ENCODE measurements at places on chromosomes 1 and 21. TPM values are rescaled to one million over a fixed set of nuclear protein-coding genes. Genes with fewer than 3 reads are reported as not detected.

GRCh38 chr1:59243550-59243949 lies 53.3 kb upstream of the FGGY start:
- no peak for DNase-seq
- no peak overlapping the region for H3K27ac ChIP-seq
- no peaks in the 10 kb centered on the region for H3K27me3 ChIP-seq

GRCh38 chr1:181812208-181812607 lies 249.3 kb downstream of the ZNF648 start:
- H3K4me3 ChIP-seq, result no peak overlapping the region
- no peaks in the 10 kb centered on the region for H3K27me3 ChIP-seq

DNA sequence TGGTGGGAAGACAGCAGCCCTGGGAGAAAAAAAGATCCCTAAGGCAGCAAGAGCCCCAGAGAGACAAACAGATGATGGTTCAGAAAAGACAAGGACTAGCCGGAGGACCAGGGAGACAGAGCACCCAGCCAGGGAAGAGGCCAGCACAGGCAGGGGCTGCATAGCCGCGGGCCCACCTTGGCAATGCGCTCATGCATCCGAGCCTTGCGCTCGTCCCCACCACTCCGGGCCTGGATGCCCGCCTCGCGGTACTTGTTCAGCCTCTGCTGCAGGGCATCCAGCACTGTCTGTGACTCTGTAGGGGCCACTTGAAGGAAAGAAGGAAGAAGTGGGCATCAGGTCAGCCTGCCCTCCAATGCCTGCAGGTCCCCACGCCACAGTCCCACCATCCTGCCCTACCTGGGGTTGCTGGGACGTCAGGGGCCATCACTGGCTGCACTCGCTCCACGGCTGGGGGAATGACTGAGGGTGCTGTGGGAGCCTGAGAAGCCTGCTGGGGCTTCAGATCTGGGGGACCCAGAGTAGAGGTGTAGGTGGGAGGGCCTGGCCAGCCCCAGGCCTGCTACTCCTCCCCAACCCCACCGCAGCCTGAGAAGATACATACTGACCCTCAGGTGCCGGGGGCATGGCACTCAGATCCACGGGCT lies 7.0 kb downstream of the CC2D1B start:
- no peak for DNase-seq
- no peak overlapping the region for H3K4me3 ChIP-seq
- H3K4me1 ChIP-seq, result peaks cover 2% of the 10 kb centered on the region
- H3K27ac ChIP-seq, result no peak overlapping the region
- H3K36me3 ChIP-seq, result peaks cover 49% of the 10 kb centered on the region
- no peaks in the 10 kb centered on the region for H3K27me3 ChIP-seq

DNA sequence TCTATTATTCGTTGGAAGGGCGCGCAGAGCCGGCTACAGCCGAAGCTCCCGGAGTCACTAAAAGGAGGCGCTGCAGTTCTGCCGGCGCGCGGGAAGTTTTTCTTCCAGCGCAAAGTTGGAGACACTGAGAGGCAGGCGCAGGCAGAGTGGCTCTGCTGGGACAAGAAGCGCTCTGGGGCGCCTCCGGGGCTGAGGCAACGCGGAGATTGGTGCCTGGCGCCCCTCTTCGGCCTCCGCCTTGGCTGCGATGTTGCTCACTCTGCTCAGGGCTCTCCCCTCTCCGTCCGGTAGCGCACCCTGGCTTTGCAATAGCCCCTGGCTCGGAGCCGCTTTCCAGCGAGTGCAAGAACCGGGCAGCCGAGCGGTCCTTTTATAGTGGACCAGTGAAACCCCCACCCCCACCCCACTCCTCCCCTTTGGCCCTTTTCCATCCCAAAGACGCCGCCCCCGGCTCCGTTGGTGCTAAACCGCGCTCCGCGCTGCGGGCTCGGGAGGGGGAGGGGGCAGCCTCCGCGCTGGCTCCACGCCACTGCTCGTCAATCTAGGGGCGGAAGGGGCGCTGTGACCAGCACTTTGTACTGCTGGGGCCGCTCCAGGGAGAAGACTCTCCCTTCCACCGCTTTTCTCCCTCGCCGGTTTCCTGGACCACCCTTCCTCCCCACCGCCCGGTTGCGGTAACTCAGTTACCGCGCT lies at the start of gene ADAMTS1:
Gene ADAMTS1 (minus strand): TSS at position 344 of the 693 bp plus-strand sequence. CDS start 455 bp downstream, outside the sequence.
- no peaks in the 10 kb centered on the region for H3K27me3 ChIP-seq
- H3K36me3 ChIP-seq, result peaks cover 16% of the 10 kb centered on the region
- peaks cover 48% of the 10 kb centered on the region for H3K4me1 ChIP-seq
- H3K27ac ChIP-seq, result peak within 1 kb of the TSS; percentile 100
- peak within 1 kb of the TSS; percentile 96 for H3K4me3 ChIP-seq

GRCh38 chr1:76891931-76892622 lies 24.8 kb downstream of the ST6GALNAC5 start:
- no peaks in the 10 kb centered on the region for H3K27me3 ChIP-seq
- H3K36me3 ChIP-seq, result peaks cover 5% of the 10 kb centered on the region
- H3K27ac ChIP-seq, result no peak overlapping the region
- no peaks in the 10 kb centered on the region for H3K4me1 ChIP-seq
- no peak overlapping the region for H3K4me3 ChIP-seq

DNA sequence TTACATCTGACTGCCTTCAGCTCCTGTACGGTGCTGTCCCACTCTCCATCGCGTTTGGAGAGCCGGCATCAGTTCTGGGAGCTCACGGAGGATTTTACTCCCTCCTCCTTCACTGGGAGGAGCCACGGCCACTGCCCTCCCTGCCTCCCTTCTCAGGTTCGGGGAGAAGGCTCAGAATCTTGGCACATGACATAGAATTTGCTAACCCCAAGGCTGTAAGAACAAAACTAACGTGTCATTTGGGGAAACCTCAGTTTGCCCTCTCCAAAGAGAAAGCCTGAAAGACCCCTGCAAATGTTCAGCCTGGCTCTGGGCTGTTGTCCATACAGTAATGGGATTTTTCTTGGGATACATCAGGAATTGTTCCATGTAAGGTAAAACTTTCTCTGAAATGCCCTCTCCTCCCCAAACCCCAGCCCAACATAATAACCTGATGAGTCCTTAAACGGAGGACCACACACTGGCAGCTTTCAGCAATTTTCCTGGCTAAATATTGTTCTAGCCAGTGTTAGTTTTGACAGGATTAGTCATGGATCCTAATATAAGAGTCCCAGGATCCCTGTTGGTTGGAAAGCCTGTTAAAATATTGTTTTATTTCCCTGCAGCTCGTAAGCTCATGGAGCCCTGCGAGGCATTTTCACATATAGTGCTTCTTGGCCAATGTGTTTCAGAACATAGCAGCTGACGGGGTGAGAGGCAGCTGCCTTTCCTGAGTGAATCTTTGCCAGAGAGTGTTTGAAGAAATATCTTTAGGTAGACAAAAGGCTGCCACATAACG lies 98.8 kb downstream of the RHOU start:
- no peak for DNase-seq
- H3K4me1 ChIP-seq, result peaks cover 54% of the 10 kb centered on the region
- H3K27me3 ChIP-seq, result no peaks in the 10 kb centered on the region
- peak overlapping the region; percentile 68 for H3K27ac ChIP-seq
- H3K4me3 ChIP-seq, result peak overlapping the region; percentile 24

GRCh38 chr1:165052431-165052830 lies 304.1 kb downstream of the LMX1A start:
- no peak overlapping the region for H3K4me3 ChIP-seq
- no peaks in the 10 kb centered on the region for H3K36me3 ChIP-seq
- no peak for DNase-seq
- H3K27ac ChIP-seq, result no peak overlapping the region

GRCh38 chr1:232650418-232650817 lies 20.5 kb upstream of the SIPA1L2 start:
- H3K27me3 ChIP-seq, result no peaks in the 10 kb centered on the region
- peaks cover 9% of the 10 kb centered on the region for H3K4me1 ChIP-seq

- DNase-seq, result no peak
- H3K4me1 ChIP-seq, result peaks cover 73% of the 10 kb centered on the region
- H3K27ac ChIP-seq, result peak overlapping the region; percentile 96
- H3K27me3 ChIP-seq, result no peaks in the 10 kb centered on the region
- no peaks in the 10 kb centered on the region for H3K36me3 ChIP-seq
These were observed 76.8 kb upstream of the AKT3 start for GRCh38 chr1:243926803-243927245.

DNA sequence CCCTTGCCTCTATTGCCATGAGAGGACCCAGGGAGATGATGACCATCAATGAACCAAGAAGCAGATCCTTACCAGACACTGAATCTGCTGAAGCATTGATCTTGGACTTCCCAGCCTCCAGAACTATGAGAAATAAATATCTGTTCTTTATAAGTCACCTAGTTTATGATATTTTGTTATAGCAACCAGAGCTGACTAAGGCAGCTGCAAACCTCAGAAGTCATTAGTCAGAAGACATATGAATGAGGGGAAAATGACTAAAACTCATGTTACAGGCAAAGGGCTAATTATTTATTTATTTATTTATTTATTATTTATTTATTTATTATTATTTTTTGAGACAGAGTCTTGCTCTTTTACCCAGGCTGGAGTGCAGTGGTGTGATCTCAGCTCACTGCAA lies 321.1 kb downstream of the TGFB2 start:
- no peak overlapping the region for H3K27ac ChIP-seq
- H3K36me3 ChIP-seq, result peaks cover 8% of the 10 kb centered on the region
- no peaks in the 10 kb centered on the region for H3K27me3 ChIP-seq
- peaks cover 49% of the 10 kb centered on the region for H3K4me1 ChIP-seq

- H3K27ac ChIP-seq, result no peak overlapping the region
- peaks cover 4% of the 10 kb centered on the region for H3K27me3 ChIP-seq
- H3K4me1 ChIP-seq, result no peaks in the 10 kb centered on the region
- no peak overlapping the region for H3K4me3 ChIP-seq
These were observed 52.9 kb upstream of the CD46 start for GRCh38 chr1:207698822-207699483.

C1QA gene
- not detected for total RNA-seq

C1orf210 gene
- total RNA-seq, result not detected

DNA sequence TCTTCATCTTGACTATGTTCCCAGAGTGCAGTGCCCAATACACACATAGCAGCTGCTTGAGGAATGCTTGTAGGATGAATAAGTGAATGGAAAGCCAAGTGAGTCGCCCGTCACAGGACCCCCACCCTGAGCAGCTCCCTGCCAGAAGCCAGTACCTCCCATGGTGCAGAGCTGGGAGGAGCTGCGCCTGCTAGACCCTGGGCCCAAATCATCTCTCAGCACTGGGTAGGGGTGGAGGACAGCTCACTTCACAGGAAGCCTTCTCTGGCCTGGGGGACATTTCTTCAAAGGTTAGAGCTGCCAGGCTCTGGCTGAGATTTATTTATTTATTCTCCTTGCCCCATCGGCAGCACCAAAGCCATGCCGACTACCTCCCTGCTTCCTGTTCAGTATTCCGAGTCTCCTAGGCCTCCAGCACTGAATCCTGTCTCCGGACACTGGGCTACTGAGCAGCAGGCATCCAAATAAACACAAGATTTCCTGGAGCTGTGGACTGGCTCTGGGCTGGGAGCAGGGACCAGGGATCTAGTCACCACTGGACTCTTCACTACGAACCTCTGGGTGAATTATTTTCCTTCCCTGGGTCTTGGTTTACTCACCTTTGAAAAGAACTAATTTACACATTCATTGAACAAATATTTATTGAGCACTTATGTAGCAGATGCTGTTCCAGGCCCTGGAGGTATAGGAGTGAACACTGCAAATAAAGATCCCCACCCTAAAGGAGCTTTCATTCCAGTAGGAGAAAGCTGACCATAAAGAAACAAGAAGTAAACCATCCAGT lies 187.7 kb downstream of the TRABD2B start:
- DNase-seq, result no peak
- H3K4me3 ChIP-seq, result no peak overlapping the region
- peaks cover 30% of the 10 kb centered on the region for H3K4me1 ChIP-seq
- no peaks in the 10 kb centered on the region for H3K36me3 ChIP-seq
- H3K27ac ChIP-seq, result no peak overlapping the region
- peaks cover 2% of the 10 kb centered on the region for H3K27me3 ChIP-seq

GBP5 gene
- total RNA-seq, result not detected

DNA sequence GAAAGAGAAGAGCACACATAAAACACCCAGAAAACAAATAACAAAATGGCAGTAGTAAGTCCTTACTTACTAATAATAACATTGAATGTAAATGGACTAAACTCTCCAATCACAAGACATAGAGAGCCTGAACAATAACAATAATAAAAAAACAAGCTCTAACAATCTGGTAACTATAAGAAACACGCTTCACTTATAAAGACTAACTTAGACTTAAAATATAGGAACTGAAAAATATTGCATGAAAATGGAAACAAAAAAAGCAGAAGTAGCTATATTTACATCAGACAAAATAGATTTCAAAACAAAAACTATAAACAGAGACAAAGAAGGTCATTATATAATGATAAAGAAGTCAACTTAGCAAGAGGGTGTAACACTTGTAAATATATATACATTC lies 83.1 kb upstream of the LYPLAL1 start:
- H3K27me3 ChIP-seq, result no peaks in the 10 kb centered on the region
- peaks cover 11% of the 10 kb centered on the region for H3K4me1 ChIP-seq
- no peaks in the 10 kb centered on the region for H3K36me3 ChIP-seq
- no peak overlapping the region for H3K27ac ChIP-seq
- DNase-seq, result no peak
- no peak overlapping the region for H3K4me3 ChIP-seq

FCRLB gene
- total RNA-seq, result not detected

- no peaks in the 10 kb centered on the region for H3K36me3 ChIP-seq
- no peak overlapping the region for H3K4me3 ChIP-seq
- DNase-seq, result no peak
- H3K4me1 ChIP-seq, result peaks cover 42% of the 10 kb centered on the region
- no peaks in the 10 kb centered on the region for H3K27me3 ChIP-seq
These were observed 30.6 kb upstream of the COL6A1 start for GRCh38 chr21:45950740-45951515.

- no peak overlapping the region for H3K4me3 ChIP-seq
- H3K27ac ChIP-seq, result no peak overlapping the region
- peaks cover 7% of the 10 kb centered on the region for H3K27me3 ChIP-seq
- no peak for DNase-seq
These were observed 348.0 kb upstream of the PLD5 start for GRCh38 chr1:242872521-242872920.

DNA sequence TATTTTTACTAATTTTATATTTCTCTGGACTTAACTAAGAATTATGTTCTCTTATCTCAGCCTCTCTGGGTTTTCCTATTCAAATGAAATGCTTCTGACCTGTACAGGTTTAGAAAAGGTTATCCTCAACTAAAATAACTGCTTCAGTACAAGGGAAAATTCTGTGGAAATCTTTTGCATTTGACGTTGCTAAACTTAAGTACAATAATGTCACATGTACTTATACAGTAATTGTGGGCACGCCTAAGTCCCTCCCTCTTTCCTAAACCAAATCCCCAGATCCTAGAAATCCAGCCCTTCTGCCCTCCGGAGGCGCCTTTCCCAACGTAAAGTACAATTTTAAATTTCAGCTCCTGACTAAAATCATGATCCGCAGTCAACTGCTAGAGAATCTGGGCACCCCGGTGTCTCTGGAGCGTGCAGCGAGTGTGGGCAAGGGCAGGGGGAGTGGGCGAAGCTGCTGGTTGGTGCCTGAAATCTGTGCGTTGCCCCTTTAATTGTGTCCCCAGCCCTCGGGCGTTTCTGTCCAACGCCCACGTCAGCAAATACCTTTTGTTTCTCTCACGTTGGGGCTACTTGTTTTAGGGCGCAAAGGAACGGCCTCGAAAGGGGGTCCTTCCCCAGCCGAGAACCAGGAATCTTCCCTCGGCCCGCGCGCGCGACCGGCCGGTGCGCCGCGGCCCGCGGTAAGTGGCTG lies at the start of gene ZBTB8A:
Gene ZBTB8A (plus strand): TSS at position 541 of the 697 bp plus-strand sequence. CDS start 53,505 bp downstream, outside the sequence.
- H3K4me3 ChIP-seq, result peak within 1 kb of the TSS; percentile 83
- H3K27ac ChIP-seq, result peak within 1 kb of the TSS; percentile 91
- no peaks in the 10 kb centered on the region for H3K27me3 ChIP-seq
- DNase-seq, result no peak

KCNAB2 gene
- 7.3 TPM for total RNA-seq
